Suppressor macrophage treated with lipopolysaccharide for 4 hours (primary cell): ENCODE measurements at places on chromosomes 6 and 20.

- DNase-seq = no peak
Measured at GRCh38 chr6:42306439-42307140, 88.9 kb upstream of the MRPS10 start.

DNA sequence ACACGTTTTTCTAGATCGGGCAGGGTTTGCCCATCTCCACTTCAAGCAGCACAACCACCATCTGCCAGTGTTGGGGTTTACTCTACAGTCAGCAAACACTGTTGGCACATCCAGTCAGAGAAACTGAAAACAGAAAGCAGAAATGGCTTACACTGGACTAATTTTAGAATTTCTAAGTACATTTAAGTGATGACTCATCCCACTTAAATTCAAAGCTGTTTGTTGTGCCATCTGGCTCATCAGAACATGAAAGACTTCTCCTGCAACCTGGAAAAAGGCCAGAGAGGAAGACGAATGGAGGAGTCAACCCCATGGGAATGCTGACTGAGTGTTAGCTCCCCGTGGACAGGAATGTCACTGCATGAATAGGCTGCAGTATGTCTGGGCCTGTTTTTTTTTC lies 21.8 kb downstream of the FAM209B start:
- peak; percentile 93 for DNase-seq

GRCh38 chr6:150634176-150634963 lies 34.7 kb downstream of the PLEKHG1 start:
- no peak for DNase-seq

DNA sequence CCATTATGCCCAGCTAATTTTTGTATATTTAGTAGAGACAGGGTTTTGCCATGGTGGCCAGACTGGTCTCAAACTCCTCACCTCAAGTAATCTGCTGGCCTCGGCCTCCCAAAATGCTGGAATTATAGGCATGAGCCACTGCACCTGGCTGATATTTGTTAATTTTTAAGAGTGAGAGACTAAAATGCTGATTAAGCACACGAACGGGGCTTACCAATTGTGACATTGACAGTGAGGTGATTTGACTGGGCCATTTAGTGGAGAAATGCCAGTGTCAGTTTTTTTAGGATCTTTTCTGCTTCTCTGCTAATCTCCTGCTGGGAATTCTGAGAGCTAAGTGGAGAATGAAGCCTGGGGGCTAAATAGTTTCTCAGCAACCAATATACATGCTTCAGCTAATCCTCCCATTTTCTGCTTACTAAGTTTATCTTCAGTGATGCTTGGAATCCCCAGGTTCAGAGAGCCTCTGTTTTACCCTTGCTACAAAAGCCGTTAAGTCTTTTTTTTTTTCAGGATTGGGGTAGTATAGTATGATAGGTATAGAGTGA lies 9.8 kb upstream of the DEFB123 start:
- no peak for DNase-seq

GRCh38 chr20:56360133-56360907 lies 1.5 kb downstream of the FAM210B start:
- DNase-seq = no peak

GRCh38 chr6:55494411-55494810 lies 84.6 kb downstream of the HMGCLL1 start:
- no peak for DNase-seq

- no peak for DNase-seq
Measured at GRCh38 chr20:62495749-62496567, 20.2 kb upstream of the GATA5 start.

- peak; percentile 81 for DNase-seq
Measured at GRCh38 chr6:42782689-42783176, 881 bp downstream of the BICRAL start.
